ENCODE measurements at places on chromosomes 11 and 22. TPM values are rescaled to one million over a fixed set of nuclear protein-coding genes. Genes with fewer than 3 reads are reported as not detected.

The HSPB2 gene
- not detected for total RNA-seq

The TSSK2 gene
- total RNA-seq: not detected

The MPEG1 gene
- total RNA-seq: not detected

The LYVE1 gene
- not detected for total RNA-seq

The OR11H1 gene
- total RNA-seq: not detected

The KCTD14 gene
- 2.6 TPM for total RNA-seq
